ENCODE measurements at places on chromosomes 2 and 18.

DNA sequence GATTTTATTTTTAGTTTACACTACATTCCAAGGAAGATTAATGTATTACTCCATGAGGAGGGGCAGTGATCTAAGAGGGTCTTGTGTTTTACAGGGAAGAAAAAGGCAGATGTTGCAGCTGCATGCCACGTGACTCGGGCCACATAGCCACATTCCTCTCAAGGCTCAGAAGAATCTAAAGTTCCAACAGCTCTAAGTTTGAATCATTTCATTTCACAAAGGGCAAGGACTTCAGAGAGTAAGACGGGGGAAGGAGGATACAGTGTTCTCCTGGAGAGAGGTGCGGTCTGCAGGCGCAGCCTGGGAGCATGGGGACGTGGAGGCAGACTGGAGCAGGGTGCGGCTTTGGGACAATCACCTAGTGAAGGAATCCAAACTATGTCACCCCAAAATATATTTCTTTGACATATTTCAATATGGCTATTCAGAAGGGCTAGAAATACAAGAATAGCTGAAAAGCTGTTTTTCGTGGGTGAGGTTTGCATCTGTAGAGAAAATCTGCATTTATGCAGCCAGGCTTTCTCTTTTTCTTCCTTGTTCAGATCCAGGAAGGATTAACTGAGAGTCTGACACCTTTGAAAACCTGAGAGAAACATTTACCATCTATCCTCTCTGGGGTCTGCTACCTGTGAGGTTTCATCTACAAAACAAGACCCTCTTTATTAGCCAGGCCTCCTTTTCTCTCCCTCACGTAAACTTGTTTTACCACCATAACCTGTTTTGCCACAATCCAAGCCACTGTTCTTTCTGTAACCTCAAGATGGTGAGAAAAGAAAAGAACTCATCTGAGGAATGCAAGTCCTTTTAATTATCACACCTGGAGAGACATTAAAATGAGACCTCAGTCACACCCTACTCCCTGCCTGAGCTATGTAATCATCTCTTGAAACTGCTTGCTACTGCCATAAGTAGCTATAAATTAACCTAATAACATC lies 165.1 kb upstream of the NDUFV2 start:
- DNase-seq: no peak

DNA sequence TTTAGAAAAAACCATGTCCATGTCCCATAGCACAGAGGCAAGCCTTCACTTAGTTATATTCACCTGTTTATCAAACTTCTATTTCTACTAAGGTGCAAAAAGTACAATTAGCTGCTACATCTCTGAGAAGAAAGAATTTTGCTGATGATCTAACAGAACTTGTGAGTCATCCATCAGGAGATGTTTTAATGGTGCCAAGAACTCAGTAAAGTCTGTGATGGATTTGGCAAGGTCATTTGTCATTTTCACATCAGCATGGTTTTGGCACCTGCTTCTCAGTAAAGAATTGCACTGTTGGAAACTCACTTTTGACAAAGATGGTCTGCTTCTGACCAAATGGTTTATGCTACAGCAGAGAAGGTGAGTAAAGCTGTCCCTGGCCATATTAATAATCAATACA lies 195.7 kb upstream of the TMEFF2 start:
- no peak for DNase-seq

DNA sequence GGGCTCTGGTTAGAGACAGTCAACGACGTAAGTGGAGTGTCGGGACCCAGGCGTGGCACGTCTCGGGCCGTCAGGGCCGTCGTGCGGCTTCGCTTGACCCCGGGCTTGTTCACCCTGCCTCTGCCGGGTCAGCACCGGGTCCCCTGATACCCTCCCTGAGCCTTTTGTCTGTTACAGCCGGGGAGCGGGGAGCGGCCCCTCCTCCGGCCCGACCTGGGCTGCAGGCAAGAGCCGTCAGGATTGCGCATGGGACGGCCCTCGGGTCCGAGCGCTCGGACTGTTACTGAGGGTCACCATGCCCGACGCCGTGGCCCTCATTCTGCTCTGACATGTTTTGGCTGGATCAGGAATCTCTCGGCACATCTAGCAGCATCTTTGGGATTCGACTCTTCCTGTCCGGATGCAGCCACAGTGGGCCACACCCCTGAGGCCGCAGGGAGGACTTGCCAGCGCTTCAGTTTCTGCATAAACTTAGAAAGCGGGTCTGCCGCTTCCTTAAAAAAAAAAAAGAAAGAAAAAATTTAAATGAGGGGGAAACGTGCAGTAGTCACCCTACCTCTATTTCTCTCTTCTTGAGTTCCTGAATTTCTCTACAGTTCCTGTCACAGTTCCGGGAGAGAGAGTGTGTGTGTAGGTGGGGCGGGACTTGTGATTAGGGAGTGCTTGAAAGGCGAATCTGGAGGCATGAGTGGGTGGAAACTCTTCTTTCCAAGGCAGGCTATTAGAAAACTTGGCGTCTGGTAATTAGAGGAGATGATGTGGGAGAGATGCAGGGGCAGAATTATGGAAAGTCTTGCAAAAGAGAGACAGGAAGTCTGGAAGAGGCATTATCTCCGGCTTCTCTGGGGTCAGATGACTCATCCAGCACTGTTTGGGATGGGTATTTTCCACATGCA lies 909 bp downstream of the TMEM87B start:
- no peak for DNase-seq

DNA sequence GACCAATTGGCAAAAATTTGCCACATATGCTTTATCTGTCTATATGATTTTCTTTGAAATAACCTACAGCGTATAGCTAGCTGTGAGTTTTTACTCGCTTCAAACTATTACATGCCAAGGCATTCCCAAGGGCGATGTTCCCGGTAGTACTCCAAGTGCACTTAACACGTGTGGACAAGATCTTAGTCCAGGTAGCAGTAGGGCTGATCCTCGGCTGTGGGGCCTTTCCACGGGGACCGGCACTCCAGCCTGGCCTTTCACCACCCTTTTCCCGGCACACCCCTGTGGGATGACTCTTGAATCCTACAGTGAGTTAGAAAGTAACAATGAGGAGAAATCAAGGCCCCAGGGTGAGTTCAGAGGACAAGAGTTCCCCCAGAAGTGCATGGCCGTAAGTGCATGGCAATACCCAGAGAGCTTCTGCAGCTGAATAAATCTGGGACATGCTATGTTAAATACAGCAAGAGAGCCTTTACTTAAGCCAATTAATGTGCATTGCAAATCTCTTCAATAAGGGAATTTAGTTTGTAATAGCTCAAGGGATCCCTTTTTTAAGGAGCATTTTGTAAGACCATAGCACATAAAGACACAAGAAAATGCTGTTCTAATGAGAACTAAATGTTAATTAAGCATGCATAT lies 26.4 kb downstream of the CHMP1B start:
- no peak for DNase-seq

- no peak for DNase-seq
Observed at GRCh38 chr18:76457475-76457874, 37.6 kb downstream of the ZNF516 start.

- no peak for DNase-seq
Observed at GRCh38 chr2:195899226-195899625, 169.4 kb downstream of the DNAH7 start.

DNA sequence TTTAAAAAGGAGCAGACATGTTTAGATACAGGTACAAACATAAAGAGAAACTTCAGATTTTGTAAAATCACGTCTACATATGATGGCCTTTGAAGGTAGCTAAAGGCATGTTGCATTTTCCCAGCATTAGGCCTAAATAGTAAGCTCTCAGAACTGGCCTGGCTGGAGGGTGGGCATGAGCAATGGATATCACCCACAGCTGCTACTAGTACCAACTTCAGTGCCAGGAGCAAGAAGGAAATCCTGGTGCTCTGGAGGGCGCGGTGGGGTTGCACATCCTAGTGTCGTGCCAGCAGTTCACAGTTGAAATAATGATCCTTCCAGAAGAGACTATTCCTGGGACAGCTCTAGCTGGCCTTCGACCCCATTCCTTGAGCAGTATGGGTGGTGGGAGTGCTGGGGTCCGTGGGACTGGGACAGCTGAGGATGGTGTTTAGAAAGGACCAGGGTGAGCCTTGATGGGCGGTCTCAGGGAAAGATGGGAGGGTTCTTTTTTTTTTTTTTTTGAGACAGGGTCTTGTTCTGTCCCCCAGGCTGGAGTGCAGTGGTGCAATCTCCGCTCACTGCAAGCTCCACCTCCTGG lies 4.9 kb downstream of the DES start:
- DNase-seq: no peak

GRCh38 chr2:196160101-196160500 lies 11.3 kb downstream of the STK17B start:
- DNase-seq: peak; percentile 33

DNA sequence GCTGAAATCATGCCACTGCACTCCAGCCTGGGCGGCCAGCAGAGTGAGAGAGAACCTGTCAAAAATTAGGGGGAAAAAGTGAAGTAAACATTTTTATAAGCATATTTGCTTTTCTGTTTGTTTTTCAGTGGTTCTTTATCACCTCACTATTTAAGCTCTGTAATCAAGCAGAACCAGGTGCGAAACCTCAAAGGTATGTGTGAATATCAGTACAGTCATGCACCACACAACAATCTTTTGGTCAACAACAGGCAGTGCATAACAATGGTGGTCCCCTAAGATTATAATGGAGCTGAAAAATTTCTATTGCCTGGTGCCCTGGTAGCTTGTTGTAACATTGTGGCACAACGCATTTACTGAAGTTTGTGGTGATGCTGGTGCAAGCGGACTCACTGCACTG lies 167.4 kb upstream of the STON1 start:
- DNase-seq: no peak

DNA sequence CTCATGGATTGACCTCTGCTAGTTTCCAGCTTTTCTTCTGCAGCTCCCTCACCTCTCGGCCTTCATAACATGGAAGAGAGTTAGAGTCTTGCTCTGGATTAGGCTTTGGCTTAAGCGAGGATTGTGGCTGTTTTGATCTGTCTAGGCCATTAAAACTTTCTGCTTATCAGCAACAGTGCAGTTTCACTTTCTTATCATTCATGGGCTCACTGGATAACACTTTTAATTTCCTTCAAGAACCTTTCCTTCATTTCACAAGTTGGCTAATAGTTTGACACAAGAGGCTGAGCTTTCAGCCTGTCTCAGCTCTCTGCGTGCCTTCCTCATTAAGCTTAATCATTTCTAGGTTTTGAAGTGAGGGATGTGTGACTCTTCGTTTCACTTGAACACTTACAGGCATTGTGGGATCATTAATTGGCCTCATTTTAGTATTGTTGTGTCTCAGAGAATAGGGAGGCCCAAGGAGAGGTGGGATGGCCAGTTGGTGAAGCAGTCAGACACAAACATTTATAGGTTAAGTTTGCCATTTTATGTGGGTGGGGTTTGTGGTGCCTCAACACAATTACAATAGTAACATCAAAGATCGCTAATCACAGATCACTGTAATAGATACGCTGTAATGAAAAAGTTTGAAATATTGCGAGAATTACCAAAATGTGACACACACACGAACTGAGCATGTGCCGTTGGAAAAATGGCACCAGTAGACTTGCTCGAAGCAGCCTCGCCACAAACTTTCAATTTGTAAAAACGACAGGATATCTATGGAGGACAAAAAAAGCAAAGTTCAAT lies 129.3 kb downstream of the ZNF236 start:
- no peak for DNase-seq

- DNase-seq: no peak
Observed at GRCh38 chr2:120440521-120441350, 94.8 kb downstream of the INHBB start.

GRCh38 chr2:161250864-161251436 lies 57.3 kb upstream of the PSMD14 start:
- DNase-seq: no peak

DNA sequence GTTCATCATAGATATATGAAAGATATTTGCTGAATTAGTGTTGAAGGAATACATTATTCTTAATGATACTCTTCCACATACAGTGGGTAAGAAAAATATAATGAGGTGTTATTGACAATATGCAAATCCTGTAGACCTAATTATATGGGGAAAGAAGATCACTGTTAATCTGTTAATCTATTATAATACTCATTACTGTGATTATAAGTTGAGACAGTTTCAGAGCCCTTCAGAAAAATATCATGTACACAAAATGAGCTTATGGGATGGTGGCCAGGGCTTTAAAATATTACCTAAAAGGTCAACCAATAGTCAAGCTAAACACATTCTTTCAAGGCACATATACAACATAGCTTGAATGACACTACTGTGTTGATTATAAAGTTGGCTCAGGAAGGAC lies 163.5 kb downstream of the NOL4 start:
- DNase-seq: no peak

DNA sequence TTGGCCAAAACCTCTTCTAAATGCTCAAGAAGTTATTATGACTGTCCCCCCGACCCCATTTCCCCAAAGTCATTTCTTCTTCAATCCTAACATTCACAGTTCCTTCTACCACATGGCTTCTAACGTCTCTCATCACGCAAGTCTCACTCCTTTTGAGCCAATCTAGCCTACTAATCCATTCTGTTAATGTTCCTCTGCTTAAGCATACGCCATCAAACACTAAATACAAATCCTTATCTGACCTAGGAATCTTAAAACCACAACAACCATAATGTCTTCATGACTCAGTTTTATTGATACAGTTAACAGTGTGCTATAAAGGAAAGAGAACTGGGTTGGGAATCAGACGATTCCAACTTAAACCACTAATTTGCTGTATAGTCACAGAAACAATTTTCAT lies 23.9 kb downstream of the HNRNPLL start:
- DNase-seq: no peak

DNA sequence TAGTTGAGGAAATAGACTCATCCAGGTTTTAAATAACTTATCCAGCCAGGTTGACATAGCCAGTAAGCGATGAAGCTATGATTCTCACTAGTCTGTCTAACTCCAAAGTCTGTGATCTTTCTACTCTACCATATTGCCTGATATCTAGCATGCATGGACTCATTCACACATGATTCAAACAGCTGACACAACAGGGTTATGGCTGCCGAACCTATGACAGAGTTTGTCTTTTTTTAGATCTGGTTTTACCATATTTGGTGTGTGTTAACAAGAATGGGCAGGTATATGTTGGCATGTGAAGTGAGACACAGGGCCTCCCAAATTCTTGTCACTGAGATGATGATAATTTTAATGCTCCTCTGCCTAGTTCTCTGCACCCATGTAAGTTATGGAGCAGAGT lies 210.6 kb downstream of the BABAM2 start:
- no peak for DNase-seq

DNA sequence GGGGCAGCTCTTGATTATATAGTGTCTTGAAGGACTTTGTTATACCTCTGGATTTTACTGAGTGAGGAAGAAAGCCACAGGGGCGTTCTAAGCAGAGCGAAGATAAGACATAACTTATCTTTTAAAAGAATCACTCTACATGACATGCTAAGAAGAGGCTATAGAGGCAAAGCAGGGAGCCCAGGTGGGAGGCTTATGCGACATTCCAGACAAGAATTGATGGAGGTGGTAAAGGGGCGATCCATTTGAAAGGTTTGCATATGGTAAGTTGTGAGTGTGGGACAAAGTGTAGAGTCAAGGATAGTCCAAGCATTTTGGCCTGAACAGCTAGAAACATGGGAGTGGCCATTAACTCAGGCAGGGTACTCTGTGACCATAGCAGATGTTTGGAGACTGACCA lies 49.8 kb downstream of the LYPD6 start:
- DNase-seq: no peak

GRCh38 chr2:71710367-71711132 lies 257.2 kb downstream of the DYSF start:
- no peak for DNase-seq

GRCh38 chr2:53442783-53443182 lies 324.8 kb upstream of the CHAC2 start:
- DNase-seq: no peak

GRCh38 chr18:55250768-55251173 lies 291.5 kb upstream of the CCDC68 start:
- no peak for DNase-seq

Data from activated naive CD8-positive, alpha-beta T cell treated with anti-CD3 and anti-CD28 coated beads, Interleukin-2, amount 50 U/mL, for 16 hours (primary cell).